Uterus (tissue), 4 donors: ENCODE measurements at places on chromosomes 12 and 14. TPM values are rescaled to one million over a fixed set of nuclear protein-coding genes. Genes with fewer than 3 reads are reported as not detected.

Gene OTOGL
- total RNA-seq = 0.26 TPM

Gene MARS1
- total RNA-seq = 82.5 TPM

Gene TXNDC16
- 12.0 TPM for total RNA-seq

Gene MYL2
- not detected for total RNA-seq

Gene NRL
- total RNA-seq = not detected

Gene C12orf54
- not detected for total RNA-seq

Gene INHBE
- not detected for total RNA-seq

Gene ASB2
- 30.2 TPM for total RNA-seq

Gene CARMIL3
- total RNA-seq = 0.48 TPM

Gene RBP5
- 2.4 TPM for total RNA-seq

Gene ASPG
- total RNA-seq = 16.2 TPM

Gene LACRT
- not detected for total RNA-seq

Gene NUP37
- 5.6 TPM for total RNA-seq

Gene A2M
- total RNA-seq = 309 TPM

Gene DEPDC4
- 1.6 TPM for total RNA-seq

Gene LRRIQ1
- total RNA-seq = 0.88 TPM

Gene KIF5A
- total RNA-seq = 2.6 TPM

Gene PRICKLE1
- total RNA-seq = 13.2 TPM

Gene MAP1LC3B2
- not detected for total RNA-seq

Gene TPPP2
- not detected for total RNA-seq

Gene SPX
- total RNA-seq = 0.67 TPM

Gene TXNRD1
- total RNA-seq = 76.0 TPM

Gene BIN2
- total RNA-seq = 0.29 TPM

Gene SLC8A3
- total RNA-seq = 1.8 TPM

Gene KCNK10
- total RNA-seq = not detected

Gene RD3L
- not detected for total RNA-seq

Gene BBS10
- total RNA-seq = 34.2 TPM

Gene PXN
- 29.6 TPM for total RNA-seq

Gene SLC4A8
- not detected for total RNA-seq

Gene OR4K14
- not detected for total RNA-seq

Gene PLBD1
- total RNA-seq = 3.2 TPM

Gene AQP6
- total RNA-seq = 0.35 TPM

Gene GRIP1
- 6.4 TPM for total RNA-seq

Gene C14orf132
- total RNA-seq = 10.5 TPM

Gene CMKLR1
- 9.7 TPM for total RNA-seq

Gene NGDN
- 53.5 TPM for total RNA-seq

Gene CPNE8
- total RNA-seq = 14.6 TPM

Gene ADIPOR2
- 40.0 TPM for total RNA-seq

Gene SLC6A13
- not detected for total RNA-seq

Gene GCH1
- total RNA-seq = 3.9 TPM

Gene LPAR5
- not detected for total RNA-seq

Gene OAS3
- total RNA-seq = 2.1 TPM

Gene GON7
- 16.7 TPM for total RNA-seq

Gene EPYC
- total RNA-seq = not detected

Gene KLRC1
- not detected for total RNA-seq

Gene TOMM20L
- 18.7 TPM for total RNA-seq

Gene CIROP
- total RNA-seq = not detected
